ENCODE measurements at places on chromosomes 6 and 20. TPM values are rescaled to one million over a fixed set of nuclear protein-coding genes. Genes with fewer than 3 reads are reported as not detected.

- no peak for DNase-seq
Observed at GRCh38 chr20:21548390-21549035, 34.6 kb upstream of the NKX2-2 start.

The DDX43 gene
- 0.36 TPM for polyA plus RNA-seq

GRCh38 chr6:47235964-47236760, 73.5 kb downstream of the TNFRSF21 start:
- no peak for DNase-seq

DNA sequence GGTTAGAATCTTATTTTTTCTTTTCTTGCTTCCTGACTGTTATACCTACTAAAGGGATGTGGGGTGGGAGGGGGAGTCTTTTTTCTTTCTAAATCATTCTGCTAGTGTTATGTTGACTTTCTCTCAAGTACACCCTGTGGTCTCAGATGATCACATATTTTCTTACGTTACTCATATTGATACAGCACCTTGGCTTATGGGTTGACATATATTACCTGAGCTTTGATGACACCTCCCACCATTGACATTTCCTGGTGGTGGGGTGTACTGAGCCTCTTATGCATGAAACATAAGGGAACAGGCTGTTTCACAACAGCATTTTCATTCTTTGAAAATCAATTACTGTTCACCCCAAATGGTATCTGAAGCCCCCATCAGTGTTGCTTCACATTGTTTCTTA, 169.8 kb downstream of the MMS22L start:
- DNase-seq, result no peak

DNA sequence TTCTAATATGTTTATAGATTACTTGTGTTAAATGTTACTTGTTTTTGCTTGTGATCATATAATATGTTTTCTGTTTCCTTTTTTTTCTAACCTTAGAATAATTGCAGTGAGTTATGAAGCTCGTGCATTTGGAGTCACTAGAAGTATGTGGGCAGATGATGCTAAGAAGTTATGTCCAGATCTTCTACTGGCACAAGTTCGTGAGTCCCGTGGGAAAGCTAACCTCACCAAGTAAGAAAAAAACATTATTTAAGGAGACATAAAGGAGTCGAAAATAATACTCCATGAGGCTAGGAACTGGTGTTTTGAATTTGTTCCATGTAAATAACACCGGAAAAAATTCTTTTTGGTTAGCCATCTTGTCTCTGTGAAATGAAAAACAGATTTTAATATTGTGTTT, 6.9 kb downstream of the POLH start:
- no peak for DNase-seq

The LGSN gene
- polyA plus RNA-seq, result 0.63 TPM

The KIF6 gene
- 2.6 TPM for polyA plus RNA-seq

DNA sequence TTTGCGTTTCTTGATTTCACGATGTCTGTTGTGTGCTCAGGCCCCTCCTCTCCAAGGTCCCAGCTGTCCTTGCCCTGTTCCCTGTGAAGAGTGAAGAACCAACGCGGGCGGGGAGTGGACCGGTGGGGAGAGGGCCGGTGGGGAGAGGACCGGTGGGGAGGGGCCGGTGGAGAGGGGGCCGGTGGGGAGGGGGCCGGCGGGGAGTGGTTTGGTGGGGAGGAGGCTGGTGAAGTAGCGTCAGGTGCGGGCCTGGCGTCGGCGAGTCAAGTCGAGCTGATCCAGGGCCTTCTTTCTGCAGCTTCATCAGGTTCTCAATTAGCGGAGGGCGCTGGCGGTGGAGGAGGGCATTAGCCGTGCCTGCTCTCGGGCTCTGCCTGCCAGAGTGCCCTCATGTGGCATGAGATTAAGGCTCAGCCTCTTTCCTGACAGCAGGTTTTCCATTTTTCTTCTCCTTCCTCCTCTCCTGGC, 21.2 kb upstream of the BHLHE23 start:
- no peak for DNase-seq

GRCh38 chr20:58546756-58547622, 31.8 kb upstream of the APCDD1L start:
- no peak for DNase-seq

DNA sequence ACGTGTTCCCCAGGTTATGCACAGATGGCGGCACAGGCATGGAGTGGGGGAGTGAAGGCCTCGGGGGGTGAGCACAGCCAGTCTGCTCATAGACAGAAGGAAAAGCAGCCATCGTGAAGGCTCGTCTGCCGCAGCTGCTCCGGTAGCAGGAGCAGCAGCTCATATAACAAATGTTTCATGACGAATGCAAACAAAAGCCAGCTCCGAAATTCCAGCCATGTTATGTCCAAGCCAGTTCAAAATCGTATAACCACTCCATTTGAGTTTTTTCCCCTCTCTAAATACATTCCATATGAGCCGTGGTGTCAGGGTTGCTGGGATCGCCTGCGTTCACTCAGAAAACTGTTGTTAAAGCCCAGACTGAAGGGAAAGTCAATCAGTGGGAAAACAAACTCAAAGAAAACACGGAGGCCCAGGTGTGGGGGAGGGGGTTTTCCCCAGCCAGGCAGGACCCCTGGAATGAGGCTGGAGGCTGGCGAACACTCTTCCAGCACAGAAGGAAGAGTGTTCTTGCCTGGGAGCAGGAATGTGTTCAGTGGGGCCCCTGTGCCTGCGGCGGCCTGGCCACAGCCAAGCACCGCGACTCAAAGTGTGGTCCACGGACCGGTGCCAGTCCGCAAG, 280.4 kb upstream of the TAB2 start:
- DNase-seq, result peak; percentile 75

The SLC22A16 gene
- not detected for polyA plus RNA-seq

DNA sequence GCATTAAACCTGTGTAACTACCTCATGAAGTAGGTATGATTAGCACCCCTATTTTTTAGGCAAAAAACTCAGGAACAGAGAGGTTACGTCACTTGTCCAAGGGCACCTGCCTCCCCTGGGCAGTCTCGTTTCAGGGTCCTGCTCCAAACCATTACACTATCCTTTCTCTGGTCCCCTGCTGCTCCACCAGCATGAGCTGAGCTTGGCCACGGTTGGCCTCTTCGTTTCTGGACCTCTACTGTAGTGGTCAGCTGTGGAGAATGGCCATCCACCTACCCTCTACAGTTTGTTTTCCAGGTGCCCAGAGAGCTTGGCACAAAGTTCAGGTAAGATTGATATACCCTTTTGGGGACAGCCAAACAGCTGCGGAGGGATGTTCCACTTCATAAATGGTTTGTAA, 16.8 kb downstream of the COX4I2 start:
- DNase-seq, result no peak

- DNase-seq, result no peak
Observed at GRCh38 chr6:155710704-155711103, 255.1 kb upstream of the NOX3 start.

- no peak for DNase-seq
Observed at GRCh38 chr20:48143435-48144081, 358.3 kb upstream of the SULF2 start.

The TMEM151B gene
- polyA plus RNA-seq, result 1.2 TPM

GRCh38 chr6:143098054-143098671, 37.5 kb downstream of the AIG1 start:
- no peak for DNase-seq

- peak; percentile 55 for DNase-seq
Observed at GRCh38 chr6:23180504-23181293, 611.3 kb downstream of the HDGFL1 start.

DNA sequence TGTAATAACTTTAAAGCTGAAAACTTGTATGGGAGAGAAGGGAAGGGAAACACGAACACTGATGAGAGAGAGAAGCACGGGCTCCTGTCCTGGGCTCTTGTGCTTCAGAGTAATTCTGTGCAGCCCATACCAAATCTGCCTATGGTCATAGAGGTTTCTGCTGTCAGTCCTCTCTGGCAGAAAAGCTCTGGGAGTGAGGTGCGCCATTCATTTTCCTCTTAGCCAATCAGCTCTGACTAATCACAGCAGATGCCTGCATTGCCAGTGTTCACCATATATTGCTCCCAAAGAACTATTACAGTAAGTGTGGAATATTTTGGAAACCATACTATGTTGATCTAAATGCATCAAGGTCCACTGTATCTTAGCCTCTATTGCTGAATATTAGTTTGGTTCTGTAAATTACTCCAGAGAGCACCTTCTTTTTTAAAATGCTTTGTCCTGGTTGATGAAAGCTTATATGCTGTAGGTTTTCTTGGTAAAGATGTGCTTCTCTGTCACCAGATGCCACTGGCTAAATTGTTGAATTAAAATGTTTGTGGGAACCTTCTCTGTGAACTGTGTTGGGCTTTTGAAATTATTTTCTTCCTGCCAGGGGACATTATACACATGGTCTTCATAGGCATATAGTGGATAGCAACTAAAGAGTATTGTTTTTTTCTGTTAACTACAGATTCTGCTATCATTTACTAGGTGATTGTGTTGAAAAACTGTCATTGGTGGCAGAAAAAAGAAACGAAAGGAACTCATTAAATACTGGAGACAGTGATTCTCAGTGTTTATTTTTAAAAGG, 38.3 kb downstream of the DCBLD1 start:
- DNase-seq, result no peak

DNA sequence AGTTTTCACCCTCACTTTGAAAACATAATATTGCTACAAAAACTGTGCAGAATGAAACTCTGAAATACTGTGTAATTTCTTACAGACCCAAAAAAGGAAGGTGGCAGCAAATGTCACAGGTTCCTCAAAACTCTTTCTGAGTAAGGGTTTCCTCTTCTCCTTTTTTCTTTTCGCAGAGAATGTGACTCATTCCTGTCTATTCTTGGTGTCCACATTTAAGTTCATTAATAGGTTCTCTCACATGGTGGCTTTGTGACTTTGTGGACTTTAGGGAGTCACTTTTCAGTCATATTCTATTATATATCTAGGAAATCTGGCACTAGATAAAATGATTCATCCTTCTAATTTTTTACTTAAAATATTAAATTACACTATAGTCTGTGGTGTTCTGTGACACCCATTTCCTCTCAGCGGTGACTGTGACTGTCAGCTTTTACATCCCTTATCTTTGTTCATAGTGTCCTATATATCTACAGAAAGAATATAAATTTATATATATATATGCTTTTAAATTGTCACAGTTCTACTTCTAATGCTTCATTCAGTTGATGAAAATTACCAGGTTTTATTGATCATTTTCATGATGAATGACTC, 126.8 kb upstream of the HCRTR2 start:
- DNase-seq, result no peak

The OPRM1 gene
- polyA plus RNA-seq, result not detected

DNA sequence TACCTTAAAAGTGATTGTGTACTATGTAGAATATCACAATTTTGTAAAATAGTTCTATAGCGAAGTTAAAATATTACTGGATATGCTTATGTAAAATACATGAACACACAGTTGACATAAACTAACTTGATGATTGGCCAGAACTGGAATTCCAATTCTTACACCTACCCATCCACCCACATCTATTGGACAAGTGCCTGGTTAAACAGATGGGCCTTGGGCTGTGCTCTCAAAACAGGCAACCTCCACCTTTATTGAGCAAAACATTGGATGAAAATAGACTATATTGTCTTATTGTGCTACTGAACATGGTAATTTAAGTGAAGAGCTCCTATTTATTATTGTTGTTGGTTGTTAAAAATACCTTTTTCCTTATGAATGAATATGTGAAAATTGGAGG, 154.0 kb upstream of the FLRT3 start:
- DNase-seq, result no peak

DNA sequence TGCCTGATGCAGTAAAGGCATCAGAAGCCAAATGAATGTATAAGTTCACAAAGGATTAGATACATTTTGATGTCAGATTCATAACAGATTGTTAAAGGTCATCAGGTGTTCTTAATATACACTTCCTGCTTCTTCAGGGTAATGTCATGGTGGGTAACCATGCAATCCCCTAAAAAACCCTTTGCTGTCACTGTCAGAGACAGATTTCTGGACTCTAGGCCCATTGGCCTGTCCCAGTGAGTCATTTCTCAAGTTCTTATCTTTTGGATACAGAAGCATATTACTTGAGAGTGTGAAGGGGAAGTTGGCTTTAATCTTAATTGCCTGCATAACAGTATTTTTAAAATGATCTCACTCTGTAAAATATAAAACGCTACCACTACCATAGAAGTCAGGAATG, 895.6 kb upstream of the MAP3K7 start:
- no peak for DNase-seq

DNA sequence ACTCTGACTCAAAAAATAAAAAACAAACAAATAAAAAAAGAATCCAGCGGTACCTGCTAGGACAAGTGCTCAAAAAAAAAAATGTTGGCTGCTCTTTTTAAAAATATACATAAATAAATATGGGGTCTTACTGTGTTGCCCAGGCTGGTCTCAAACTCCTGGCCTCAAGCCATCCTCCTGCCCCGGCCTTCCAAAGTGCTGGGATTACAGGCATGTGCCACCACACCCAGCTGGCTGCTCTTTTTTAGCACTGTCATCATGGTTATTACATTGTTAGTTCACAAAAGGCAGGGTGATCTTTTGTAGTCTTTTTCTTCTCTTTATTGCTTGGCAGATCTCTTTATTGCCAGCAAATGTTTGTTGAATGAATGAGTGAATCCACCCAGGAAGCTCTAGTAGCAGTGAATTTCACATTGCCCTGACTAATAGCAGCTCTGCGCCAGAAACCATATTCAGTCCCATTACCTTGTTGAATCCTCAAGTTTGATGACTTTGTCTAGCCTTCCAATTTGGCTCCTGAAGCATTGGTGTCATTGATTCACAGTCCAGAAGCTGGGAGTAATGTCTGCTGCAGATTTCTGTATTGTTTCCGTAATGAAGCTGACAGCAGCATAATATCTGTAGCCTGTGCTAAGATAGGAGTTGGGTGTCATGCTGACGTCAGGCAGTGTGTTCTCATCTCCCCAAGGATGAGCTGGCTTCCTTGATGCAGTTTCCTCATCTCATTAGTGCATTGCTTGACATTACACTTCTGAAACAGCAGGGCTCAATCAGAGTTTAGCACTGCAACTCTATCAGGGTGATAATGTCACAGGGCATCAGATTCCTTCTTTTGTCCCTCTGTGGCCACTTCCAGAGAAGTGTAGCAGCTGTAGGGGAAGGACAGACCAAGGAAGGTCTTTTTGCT, 84.9 kb upstream of the TGM3 start:
- DNase-seq, result no peak

GRCh38 chr6:85482905-85483700, 33.2 kb downstream of the NT5E start:
- peak; percentile 50 for DNase-seq

The FOXF2 gene
- 58.7 TPM for polyA plus RNA-seq

- no peak for DNase-seq
Observed at GRCh38 chr6:1202201-1202600, 109.7 kb upstream of the FOXQ1 start.

- DNase-seq, result no peak
Observed at GRCh38 chr20:18272451-18272850, 15.9 kb upstream of the ZNF133 start.

DNA sequence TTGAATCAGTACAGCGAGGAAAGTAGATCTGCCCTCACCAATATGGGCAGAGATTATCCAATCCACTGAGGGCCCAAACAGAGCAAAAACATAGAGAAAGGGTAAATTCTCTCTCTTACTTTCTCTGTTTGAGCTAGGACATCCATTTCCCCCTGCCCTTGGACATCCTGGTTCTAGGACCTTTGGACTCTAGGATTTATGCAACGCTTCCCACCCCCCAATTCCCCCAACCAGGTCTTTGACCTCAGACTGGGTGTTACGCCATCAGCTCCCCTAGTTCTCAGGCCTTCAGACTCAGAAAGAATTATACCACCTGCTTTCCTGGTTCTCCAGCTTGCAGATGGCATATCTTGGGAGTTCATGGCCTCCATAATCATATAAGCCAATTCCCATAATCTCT, 10.2 kb upstream of the B3GAT2 start:
- DNase-seq, result no peak

The RNF39 gene
- 0.95 TPM for polyA plus RNA-seq
